ENCODE measurements at places on chromosomes 13 and 19. TPM values are rescaled to one million over a fixed set of nuclear protein-coding genes. Genes with fewer than 3 reads are reported as not detected.

DNA sequence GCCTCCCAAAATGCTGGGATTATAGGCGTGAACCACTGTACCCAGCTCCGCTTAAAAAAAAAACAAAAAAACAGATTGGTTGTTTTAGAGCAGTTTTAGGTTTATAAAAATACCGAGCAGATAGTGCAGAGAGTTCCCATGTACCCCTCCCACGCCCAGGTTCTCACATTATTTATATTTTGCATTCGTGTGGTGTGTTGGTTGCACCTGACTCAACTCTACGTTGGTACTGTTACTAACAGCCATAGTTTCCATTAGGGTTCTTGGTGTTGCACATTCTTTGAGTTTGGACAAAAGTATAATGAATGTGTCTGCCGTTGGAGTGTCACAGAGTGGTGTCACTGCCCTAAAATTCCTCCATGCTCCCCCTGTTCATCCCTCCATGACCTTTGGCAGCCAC is 29.1 kb downstream of the MYO9B start:
- H3K27me3 ChIP-seq = no peaks in the 10 kb centered on the region
- no peak for DNase-seq
- H3K36me3 ChIP-seq = peaks cover 35% of the 10 kb centered on the region

GRCh38 chr13:23817830-23818229 is 71.4 kb downstream of the MIPEP start:
- no peaks in the 10 kb centered on the region for H3K4me1 ChIP-seq
- H3K4me3 ChIP-seq = no peak overlapping the region
- H3K27me3 ChIP-seq = no peaks in the 10 kb centered on the region
- DNase-seq = no peak
- no peak overlapping the region for H3K27ac ChIP-seq

GRCh38 chr13:94967183-94968039 is 255.1 kb upstream of the SOX21 start:
- H3K4me1 ChIP-seq = no peaks in the 10 kb centered on the region
- no peak for DNase-seq
- no peak overlapping the region for H3K4me3 ChIP-seq
- H3K36me3 ChIP-seq = no peaks in the 10 kb centered on the region
- H3K27me3 ChIP-seq = peaks cover 5% of the 10 kb centered on the region

DNA sequence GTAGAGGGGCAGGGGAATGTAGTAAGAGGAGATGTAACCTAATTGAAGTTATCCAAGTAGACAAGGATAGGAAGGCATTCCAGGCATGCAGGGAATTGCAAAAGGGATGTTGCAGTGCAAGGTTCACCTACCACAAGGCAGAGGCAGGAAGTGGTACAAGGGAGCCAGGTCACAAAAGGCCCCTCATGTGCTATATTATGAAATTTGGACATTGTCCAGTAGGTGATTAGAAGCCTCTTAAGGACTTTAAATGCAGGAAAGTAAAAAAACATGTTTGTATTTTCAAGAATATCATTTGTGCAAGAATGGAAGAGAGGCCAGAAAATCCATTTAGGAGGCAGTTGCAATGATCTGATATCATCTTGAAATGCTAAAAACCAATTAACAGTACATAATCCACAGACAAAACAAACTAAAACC is 111.4 kb downstream of the FRY start:
- H3K4me3 ChIP-seq = no peak overlapping the region
- no peak overlapping the region for H3K27ac ChIP-seq
- DNase-seq = no peak
- H3K27me3 ChIP-seq = no peaks in the 10 kb centered on the region
- H3K36me3 ChIP-seq = no peaks in the 10 kb centered on the region

DNA sequence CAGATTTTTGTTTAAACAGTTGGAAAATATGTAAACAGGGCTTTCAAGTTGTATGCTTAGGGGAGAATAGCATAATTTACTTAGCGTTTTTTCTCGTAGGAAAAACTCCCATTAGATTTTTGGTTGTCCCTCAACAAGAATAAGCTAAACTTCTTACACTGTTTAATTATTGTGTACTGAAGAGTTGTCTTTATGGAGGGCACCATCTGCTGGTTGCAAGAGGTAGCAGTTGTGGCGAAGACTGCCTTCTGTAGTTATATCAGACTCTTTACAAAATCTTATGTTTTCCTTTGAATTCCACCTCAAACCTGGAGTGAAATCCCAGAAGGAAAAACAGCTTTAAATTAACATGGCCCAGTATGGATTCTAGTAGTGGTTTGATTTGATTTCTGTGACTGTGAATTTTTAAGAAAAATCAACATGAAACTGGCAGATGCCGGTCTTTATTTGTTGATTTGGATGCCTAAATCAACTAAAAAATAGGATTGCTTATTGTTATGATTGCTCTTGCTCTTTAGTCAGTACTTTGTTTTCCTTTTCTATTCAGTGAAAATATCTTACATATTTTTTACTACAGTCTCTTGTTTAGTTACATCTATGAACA is 53.4 kb downstream of the PDS5B start:
- H3K4me3 ChIP-seq = no peak overlapping the region
- H3K4me1 ChIP-seq = peaks cover 14% of the 10 kb centered on the region
- H3K27me3 ChIP-seq = no peaks in the 10 kb centered on the region
- DNase-seq = peak; percentile 36
- no peak overlapping the region for H3K27ac ChIP-seq

DNA sequence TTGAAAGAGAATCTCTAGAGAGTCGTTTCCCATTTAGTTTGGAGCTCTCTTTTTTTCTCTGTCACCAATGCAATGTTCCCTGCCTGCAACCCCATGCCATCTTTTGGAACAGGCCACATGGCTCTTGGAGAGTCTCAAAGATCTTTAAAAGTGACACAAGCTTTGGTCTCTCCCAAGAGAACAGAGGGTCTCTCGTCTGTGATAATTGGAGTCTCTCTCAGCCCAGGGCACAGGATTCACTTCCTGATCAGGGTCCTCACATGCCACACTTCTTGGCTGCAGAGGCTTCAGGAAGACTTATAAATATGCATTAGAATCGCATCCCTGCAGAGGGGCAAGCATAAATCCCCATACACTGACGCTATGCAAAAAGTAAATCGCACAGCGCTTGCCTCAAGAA is 240.5 kb downstream of the IRS2 start:
- no peak overlapping the region for H3K4me3 ChIP-seq
- H3K36me3 ChIP-seq = no peaks in the 10 kb centered on the region
- no peaks in the 10 kb centered on the region for H3K27me3 ChIP-seq
- no peaks in the 10 kb centered on the region for H3K4me1 ChIP-seq
- DNase-seq = no peak
- H3K27ac ChIP-seq = no peak overlapping the region

- DNase-seq = no peak
- no peaks in the 10 kb centered on the region for H3K27me3 ChIP-seq
- H3K36me3 ChIP-seq = no peaks in the 10 kb centered on the region
- no peak overlapping the region for H3K4me3 ChIP-seq
Measured at GRCh38 chr13:92743992-92744391, 482.6 kb upstream of the GPC6 start.

DNA sequence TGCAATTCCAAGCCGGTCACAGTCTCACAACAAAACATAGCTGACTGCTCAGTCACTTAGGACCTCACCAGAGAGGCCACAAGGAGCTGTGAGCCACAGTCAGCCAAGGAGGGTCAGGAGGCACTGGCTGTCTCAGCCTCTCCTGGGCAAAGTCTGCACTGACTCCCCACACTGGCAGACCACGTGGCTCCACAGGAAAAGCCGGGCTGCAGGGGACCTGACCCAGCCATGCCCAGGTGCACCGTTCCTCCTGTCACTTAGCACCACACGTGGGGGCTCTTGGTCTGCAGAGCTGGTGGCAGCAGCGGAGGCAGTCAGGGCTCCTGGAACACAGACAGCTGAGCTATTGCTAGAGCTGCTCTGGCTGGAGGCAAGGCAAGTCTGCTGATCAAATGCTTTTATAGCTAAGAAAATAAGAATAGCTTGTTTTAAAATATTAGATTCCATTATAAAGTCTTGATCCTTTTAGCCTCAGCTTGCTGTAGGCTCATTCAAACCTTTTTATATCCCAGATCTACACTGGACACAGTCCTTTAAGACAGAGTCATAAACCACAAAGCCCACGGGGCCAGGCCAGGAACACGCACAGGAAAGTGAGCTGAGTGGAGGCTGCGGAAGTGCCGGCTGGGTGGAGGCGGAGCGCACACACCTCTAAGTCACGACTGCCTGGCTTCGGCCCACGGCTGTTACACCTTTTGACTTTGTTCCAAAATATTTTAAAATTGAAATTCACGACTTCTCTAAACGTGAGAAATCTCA is 744.1 kb downstream of the UQCRFS1 start:
- H3K27me3 ChIP-seq = no peaks in the 10 kb centered on the region
- H3K27ac ChIP-seq = no peak overlapping the region
- no peaks in the 10 kb centered on the region for H3K36me3 ChIP-seq
- peaks cover 30% of the 10 kb centered on the region for H3K4me1 ChIP-seq
- no peak overlapping the region for H3K4me3 ChIP-seq

GRCh38 chr19:15251010-15251748 is 18.9 kb upstream of the EPHX3 start:
- H3K36me3 ChIP-seq = peaks cover 75% of the 10 kb centered on the region
- H3K4me1 ChIP-seq = no peaks in the 10 kb centered on the region
- no peaks in the 10 kb centered on the region for H3K27me3 ChIP-seq
- no peak for DNase-seq
- no peak overlapping the region for H3K4me3 ChIP-seq

DNA sequence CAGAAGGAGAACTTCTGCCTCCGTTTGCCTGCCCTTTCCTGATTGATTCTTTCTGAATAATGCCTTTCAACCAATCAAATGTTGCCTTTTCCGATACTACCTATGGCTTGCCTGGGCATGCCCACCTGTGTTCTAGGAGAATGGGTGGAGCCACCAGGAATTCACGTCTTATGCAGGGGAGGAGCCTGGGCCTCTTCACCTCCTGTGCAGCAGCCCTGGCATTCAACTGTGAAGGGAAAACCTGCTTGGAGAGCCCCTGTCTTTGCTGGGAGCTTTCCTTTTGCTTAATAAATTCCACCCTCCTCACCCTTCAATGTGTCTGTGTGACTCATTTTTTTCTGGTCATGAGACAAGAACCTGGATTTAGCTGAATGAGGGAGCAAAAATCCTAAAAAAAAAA is 730.7 kb downstream of the UQCRFS1 start:
- H3K36me3 ChIP-seq = no peaks in the 10 kb centered on the region
- H3K4me3 ChIP-seq = no peak overlapping the region
- no peak for DNase-seq
- peaks cover 8% of the 10 kb centered on the region for H3K4me1 ChIP-seq

GRCh38 chr13:40252241-40252640 is 414.2 kb downstream of the FOXO1 start:
- H3K4me3 ChIP-seq = no peak overlapping the region
- no peak for DNase-seq
- peaks cover 4% of the 10 kb centered on the region for H3K4me1 ChIP-seq
- no peaks in the 10 kb centered on the region for H3K36me3 ChIP-seq
- no peak overlapping the region for H3K27ac ChIP-seq

DNA sequence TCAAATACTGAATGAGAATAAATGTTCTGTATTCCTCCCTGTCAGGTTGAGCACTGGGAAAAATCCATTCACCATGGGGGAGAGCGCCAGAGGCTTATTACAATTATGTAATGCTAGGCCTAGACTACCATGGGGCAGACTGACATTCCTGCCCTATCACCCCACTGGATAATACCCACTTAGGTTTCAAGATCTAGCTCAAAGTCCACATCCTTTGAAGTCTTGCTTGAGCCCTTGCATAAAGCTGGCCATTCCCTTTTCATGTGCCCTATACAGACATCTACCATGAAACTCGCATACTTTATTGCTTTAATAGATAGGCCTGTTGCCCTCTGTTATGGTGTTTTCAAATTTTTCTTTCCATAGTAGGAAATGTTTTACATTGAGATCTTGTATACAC is 149.3 kb downstream of the RGCC start:
- no peak for DNase-seq
- H3K36me3 ChIP-seq = peaks cover 6% of the 10 kb centered on the region
- no peak overlapping the region for H3K27ac ChIP-seq
- no peaks in the 10 kb centered on the region for H3K27me3 ChIP-seq
- H3K4me1 ChIP-seq = no peaks in the 10 kb centered on the region
- no peak overlapping the region for H3K4me3 ChIP-seq

DNA sequence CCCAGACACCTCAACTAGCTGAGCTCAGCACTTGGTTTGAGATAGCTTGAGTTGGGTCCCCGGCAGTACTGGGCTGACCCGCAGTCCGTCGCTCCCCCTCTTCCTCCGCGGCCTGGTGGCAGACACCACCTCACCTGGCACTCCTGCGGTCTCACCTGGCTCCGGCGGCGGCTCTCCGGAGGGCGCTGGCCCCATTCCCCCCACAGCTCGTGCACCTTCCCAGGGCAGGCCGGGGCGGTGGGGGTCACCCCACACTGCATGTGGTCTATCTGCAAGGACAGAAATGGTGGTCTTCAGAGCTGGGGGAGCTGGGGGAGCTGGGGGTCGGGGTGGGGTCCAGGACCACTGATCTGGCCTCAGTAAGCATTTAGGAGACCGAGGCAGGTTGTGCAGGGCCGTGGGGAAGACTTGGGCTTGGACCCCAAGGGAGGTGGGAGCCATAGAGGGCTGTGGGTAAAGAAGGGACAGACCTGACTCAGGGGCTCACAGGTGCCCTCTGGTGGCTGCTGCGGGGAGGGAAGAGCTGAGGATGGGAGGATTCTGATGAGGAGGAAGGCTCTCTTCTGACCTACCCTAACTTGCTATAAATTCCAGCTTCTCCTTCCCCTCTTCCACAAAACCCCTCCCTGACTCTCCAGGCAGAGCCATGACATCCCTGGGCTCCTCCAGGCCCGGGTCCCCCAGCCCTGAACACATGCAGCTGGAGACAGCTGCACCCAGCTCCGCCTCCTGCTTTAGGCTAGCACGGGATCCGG is 6.7 kb upstream of the PLIN4 start:
- H3K4me3 ChIP-seq = no peak overlapping the region
- DNase-seq = peak; percentile 43

- no peak for DNase-seq
- H3K4me1 ChIP-seq = peaks cover 37% of the 10 kb centered on the region
- H3K36me3 ChIP-seq = no peaks in the 10 kb centered on the region
Measured at GRCh38 chr13:40149611-40150274, 494.3 kb downstream of the COG6 start.

- H3K4me1 ChIP-seq = peaks cover 25% of the 10 kb centered on the region
- H3K27ac ChIP-seq = peak overlapping the region; percentile 95
- peak; percentile 56 for DNase-seq
- H3K27me3 ChIP-seq = no peaks in the 10 kb centered on the region
- H3K36me3 ChIP-seq = peaks cover 15% of the 10 kb centered on the region
Measured at GRCh38 chr13:28659621-28659970, 666 bp downstream of the POMP start.

KCTD12 gene
- total RNA-seq = 5.1 TPM

CGB2 gene
- not detected for total RNA-seq

PRKCG gene
- not detected for total RNA-seq

C19orf85 gene
- not detected for total RNA-seq

VSTM2B gene
- total RNA-seq = not detected

ZNF575 gene
- 2.1 TPM for total RNA-seq

ARHGEF18 gene
- 53.3 TPM for total RNA-seq
